ENCODE measurements at places on chromosomes 3 and 15.

DNA sequence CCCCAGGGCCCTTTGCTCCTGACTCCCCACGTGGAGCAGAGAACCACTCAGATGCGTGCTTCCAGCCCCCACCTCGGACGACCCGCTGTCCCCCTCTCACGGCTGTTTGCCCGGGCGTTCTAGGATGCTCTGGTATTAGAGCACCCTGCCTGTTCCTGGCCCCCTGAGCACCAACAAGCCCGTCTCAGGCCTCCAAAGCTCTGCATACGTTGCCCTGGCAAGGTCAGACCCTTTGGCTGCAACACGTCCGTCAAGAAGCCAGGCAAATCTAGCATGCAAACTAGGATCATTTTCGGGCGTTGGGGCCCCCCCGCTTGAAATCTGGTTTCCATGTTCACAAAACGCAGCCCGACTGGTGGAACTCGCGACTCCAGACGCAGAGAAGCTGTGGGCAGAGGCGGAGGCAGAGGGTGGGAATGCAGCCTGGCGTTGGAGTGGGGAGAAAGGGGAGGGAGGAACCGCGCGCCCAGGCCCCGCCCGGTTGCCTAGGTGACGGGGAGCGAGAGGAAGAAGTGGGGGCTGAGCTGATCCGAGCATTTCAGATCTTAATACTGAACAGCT lies 86.2 kb upstream of the PIAS1 start:
- peak; percentile 51 for DNase-seq

GRCh38 chr3:55127565-55127964 lies 199.7 kb upstream of the LRTM1 start:
- no peak for DNase-seq

GRCh38 chr15:64571857-64572291 lies 111.5 kb downstream of the ZNF609 start:
- peak; percentile 51 for DNase-seq

- no peak for DNase-seq
Measured at GRCh38 chr3:39202094-39202493, 9.7 kb upstream of the XIRP1 start.
